Urinary bladder (tissue), 4 donors: ENCODE measurements at places on chromosomes 7 and 10. TPM values are rescaled to one million over a fixed set of nuclear protein-coding genes. Genes with fewer than 3 reads are reported as not detected.

The ASIC3 gene
- 1.1 TPM for total RNA-seq

DNA sequence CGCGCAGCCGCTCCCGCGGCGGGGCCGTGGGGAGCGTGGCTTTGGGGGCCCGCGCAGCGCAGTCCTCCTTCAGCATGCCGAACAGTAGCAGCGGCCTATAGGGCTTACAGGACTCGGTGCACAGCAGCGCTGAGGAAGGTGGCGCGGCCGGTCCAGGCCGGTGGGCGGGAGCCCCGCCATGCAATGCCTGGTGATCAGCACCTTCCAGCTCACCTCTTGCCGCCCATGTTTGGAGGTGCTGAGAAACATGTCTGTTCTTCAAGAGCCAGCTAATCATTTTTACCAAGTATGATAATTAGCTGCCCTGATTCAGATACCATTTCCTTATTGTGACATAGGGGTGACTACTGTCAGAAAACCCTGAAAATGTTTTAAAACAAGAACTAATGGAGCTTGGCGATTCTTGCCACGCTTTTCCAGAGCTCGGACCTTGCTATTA, 33.5 kb upstream of the SFTPD start:
- DNase-seq, result no peak

The DLG5 gene
- total RNA-seq, result 30.3 TPM

The RAMP3 gene
- 5.7 TPM for total RNA-seq

- no peak for DNase-seq
Observed at GRCh38 chr7:66739953-66740301, 606 bp upstream of the RABGEF1 start.

DNA sequence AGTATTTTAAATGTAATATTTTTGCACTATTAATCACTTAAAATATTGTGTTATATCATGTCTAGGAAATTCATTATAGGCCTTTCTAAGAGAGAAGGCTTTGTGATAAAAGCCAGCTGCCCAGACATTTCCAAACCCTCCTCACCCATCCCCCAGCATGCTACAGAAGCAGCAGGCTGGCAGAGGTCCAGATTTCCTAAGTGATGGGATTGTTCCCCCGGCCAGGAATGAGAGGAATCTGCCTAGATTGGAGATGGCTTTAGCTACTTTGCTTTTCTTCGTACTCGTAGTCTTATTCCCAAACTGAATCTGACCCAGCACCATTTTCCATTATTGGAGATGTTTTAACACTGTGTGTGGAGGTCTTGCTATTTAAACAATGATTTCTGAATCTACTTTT, 29.4 kb downstream of the CDK14 start:
- DNase-seq, result peak; percentile 55

GRCh38 chr10:83252596-83252995, 886.7 kb upstream of the GHITM start:
- no peak for DNase-seq

- DNase-seq, result no peak
Observed at GRCh38 chr7:6251653-6252052, 20.8 kb downstream of the CYTH3 start.

The RPP30 gene
- 70.9 TPM for total RNA-seq
